ENCODE measurements at places on chromosomes 2 and 18.

DNA sequence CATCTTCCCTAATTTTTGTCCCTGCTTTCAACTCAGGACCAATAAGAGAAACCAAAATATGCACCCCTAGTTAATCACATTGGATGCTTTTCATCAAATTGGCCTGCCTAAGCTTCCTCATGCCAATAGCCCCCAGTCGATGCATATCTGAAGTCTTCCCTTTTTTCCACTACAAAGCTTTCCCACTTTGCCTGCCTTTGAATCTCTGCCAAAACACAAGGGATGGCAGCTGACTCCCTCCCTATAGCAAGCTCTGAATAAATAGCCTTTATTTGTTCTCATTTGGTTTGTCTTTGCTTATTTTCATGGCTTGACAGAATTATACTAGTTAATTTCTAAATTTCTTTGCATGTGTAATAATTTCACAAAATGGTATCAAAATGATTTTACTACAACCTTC lies 621.2 kb downstream of the MBD2 start:
- no peak for DNase-seq

DNA sequence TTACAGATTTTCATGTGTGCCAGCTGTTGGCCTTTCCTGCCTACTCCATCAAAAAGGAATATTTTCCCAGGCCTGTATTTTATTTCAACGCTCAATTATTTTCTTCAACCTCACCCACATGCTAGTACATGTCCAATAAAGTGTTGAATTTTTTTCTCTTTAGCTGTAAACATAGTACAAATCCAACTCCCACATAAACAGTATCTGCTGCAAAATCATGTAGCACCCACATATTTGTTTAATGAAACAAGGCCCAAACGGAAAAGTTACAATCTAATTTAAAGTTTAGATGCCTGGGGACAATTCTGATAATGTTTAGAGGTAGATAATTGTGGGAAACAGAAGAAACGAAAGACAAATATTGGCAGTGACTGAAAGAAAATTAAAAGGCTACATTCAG lies 275.4 kb upstream of the ACVR2A start:
- no peak for DNase-seq

- DNase-seq, result no peak
Measured at GRCh38 chr18:56139792-56140254, 498.6 kb downstream of the TXNL1 start.

- no peak for DNase-seq
Measured at GRCh38 chr18:11857177-11857887, 6.1 kb downstream of the CHMP1B start.

GRCh38 chr2:85804583-85804982 lies 50.8 kb downstream of the ATOH8 start:
- DNase-seq, result no peak

All from NCI-H187 (cell line).